H4 (cell line): ENCODE measurements at places on chromosomes 7 and 10. TPM values are rescaled to one million over a fixed set of nuclear protein-coding genes. Genes with fewer than 3 reads are reported as not detected.

The AGBL3 gene
- 1.2 TPM in 1 of 2 replicates, not detected in the other for total RNA-seq

The TRDMT1 gene
- total RNA-seq, result 3.0 and 6.1 TPM in 2 replicates

The UPK3BL2 gene
- 0.15 TPM in 1 of 2 replicates, not detected in the other for total RNA-seq

The HSPA14 gene
- 16.3 and 19.5 TPM in 2 replicates for total RNA-seq

The TET1 gene
- total RNA-seq, result 2.0 TPM in 2 replicates

The PTER gene
- total RNA-seq, result 0.14 TPM in 1 of 2 replicates, not detected in the other

The DNA2 gene
- 12.5 and 17.6 TPM in 2 replicates for total RNA-seq

- DNase-seq, result no peak
Observed at GRCh38 chr10:24916365-24916764, 36.0 kb downstream of the PRTFDC1 start.

DNA sequence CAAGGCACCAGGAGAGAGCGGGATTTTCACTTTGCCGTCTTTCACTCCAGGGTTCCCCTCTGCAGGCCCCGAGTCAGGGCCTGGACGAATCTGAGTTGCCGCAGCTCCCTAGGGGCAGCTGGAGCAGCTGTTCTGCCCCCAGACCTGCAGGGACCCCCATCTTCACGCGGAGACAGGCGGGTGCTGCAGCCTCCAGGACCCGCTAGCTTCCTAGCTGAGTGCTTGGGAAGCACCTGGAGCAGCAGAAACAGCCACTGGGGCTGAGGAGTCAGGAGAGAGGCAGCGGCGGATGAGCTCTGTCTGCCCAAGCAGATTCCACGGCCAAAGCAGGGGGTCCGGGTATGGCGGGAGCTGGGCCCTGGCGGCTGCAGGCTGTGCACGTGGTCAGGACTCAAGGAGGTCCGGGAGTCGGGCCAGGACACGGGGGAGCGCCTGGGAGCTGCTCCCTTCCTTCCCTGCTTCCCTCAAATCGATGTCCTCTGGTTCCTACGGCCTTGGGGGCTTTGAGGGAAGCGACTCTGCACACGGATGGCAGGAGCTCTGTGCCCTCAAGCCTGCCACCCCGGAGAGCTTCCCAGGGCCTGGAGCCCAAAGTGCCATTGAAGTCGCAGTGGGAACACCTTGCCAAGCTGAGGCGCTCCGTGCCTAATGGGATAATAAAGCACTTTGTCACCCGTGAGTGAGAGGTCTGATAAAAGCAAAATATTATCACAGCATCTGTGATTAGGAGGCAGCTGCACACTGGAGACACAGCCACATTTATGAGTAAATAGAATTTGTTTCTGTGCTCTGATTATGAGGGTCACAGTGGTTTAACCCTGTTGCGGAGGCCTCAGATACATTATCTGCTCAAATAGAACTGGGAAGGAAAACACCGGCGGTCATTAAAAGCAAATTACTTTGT lies 17.2 kb downstream of the MNX1 start:
- DNase-seq, result no peak

DNA sequence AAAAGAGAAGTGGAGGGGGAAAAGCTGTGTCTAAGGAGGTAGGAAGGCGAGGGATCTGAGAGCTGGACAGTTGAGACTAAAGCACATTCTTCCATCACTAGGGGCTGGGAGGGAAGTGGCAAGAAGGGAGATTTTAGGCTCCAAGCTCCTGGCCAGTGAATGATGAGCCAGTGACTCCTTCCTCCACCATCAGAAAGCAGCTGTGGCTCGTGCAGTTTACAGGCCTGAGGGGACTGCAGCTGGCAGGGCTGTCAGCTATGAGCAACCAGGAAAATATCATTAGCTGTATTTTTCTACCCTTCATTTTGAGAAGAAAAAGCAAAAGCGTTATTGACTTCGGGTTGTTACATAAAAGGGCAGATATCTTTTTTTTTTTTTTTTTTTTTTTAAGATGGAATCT lies 60.7 kb downstream of the GPAM start:
- no peak for DNase-seq

DNA sequence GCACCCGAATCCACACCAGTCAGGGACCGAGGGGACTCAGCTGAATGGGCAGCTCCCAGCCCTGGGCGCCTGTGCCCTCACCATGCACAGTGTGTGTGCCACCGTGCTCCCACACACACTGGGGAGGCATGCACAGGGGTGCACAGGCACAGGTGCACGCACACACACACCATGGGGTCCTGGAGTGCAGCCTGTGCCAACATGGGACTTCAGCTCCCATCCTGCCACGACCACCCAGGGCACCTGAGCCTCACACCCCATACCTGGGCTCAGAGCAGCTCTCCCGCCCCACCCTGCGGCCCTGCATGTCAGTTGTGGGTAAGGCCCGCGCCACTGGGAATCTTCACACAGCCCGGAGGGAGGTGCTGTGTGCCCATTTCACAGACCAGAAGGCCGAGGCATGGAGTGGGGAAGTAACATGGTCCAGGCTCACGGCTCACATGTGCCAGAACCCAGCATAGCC lies 8.0 kb downstream of the ELFN1 start:
- DNase-seq, result no peak

DNA sequence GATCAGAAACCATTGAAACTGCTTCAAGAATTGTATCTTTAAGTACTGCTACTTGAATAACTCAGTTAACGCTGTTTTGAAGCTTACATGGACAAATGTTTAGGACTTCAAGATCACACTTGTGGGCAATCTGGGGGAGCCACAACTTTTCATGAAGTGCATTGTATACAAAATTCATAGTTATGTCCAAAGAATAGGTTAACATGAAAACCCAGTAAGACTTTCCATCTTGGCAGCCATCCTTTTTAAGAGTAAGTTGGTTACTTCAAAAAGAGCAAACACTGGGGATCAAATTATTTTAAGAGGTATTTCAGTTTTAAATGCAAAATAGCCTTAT lies 14.7 kb downstream of the HNRNPA2B1 start:
- no peak for DNase-seq

GRCh38 chr10:4984971-4985594 lies 18.6 kb downstream of the AKR1C2 start:
- no peak for DNase-seq

- peak; percentile 68 for DNase-seq
Observed at GRCh38 chr10:71302874-71303568, 16.0 kb upstream of the SLC29A3 start.
